B cell (primary cell): ENCODE measurements at places on chromosomes 3 and 15.

DNA sequence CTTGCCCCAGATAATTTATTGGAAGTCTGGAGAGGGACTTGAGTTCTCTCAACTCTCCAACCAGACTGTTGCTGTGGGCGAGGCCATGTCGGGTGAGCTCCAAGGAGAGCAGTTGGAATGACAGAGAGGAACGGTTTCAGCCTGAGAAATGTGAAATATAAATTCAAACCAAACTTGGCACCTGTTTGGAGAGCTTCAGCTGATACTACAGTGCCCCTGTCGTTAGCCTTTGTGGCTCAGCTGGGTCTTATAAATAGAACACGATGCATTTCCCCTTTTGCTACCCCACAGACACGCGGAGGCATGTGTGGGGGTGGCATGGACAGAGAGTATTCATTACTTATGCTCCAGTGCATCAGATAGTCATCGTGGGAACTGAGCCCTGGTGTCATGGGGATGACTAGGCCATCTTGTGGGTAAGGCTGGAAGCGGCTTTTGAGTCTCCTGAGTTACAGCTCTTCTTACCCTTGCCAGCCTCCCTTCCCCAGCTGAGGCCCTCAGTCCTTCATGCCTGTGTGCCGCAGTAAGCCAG is 15.6 kb downstream of the SMAD3 start:
- peak; percentile 96 for DNase-seq

- peak; percentile 67 for DNase-seq
Observed at GRCh38 chr3:152444029-152444641, 175.4 kb downstream of the MBNL1 start.

DNA sequence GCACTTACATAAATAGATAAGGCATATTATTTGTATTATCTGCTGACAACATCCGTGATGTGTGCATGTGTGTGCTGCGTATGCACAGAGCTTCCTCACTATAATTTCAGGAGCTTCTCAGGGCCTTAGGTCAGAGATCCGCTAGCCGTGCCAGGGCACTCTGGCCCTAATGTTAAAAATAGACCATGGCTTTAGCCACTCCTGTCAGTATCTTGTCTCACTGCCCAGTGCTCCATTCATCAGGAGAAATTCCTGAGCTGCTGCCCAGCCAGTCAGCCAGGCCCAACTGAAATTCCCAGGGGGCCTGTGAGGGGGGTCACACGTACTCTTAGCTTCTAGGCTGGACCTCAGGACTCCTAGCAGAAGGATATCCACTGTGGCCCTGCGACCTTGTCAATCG is 70.0 kb upstream of the ABHD2 start:
- DNase-seq = no peak

DNA sequence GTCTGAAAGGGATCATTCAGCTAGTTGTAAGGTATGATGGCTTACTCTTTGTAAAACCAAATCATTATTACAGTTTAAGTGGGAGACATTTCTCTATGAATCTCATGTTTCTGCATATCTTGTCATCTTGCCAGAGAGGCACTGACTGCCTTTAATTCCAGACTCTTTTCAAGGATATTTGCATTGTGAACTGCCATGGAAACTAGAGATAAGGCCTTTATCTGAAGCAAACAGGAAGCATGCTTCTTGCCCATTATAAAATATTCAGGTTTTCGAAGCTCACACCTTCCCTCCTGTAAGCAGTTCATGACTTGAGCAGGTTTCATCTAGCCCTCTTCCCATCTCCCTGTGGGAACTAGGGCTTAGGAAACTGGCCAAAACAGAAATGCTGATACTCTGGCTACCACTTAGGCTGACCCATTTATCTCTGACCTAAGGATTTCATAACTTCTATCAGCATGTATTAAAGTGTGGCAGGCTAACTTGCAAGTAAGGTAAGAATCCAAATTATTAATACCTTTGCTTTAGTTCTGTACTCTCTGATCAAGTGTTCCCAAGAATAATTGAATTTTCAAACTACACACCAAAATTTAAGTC is 326.6 kb upstream of the ALCAM start:
- no peak for DNase-seq

- DNase-seq = no peak
Observed at GRCh38 chr3:128226795-128227395, 73.6 kb downstream of the EEFSEC start.

GRCh38 chr3:42704136-42704841 is 1.7 kb upstream of the HHATL start:
- DNase-seq = no peak

GRCh38 chr3:23831517-23832394 is 26.0 kb downstream of the UBE2E1 start:
- DNase-seq = no peak

GRCh38 chr3:150253622-150254021 is 154.5 kb upstream of the TSC22D2 start:
- no peak for DNase-seq

DNA sequence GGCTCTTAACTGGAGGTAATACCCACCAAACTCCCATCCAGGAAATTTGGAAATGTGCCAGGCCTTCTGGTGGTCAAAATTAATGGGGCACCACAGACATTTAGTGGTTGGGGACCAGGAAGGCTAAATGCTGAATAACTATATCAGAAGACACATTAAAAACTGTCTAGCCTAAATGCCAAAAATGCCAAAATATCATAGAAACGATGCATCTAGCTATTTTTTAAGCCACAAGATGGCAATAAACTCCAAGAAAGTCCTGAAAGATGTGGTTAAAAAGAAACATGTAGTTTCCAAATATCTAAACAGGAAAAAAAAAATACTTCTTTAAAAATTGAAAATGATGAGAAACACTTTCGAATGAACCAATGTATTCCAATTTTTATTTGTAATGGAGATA is 19.9 kb downstream of the CCDC14 start:
- no peak for DNase-seq

DNA sequence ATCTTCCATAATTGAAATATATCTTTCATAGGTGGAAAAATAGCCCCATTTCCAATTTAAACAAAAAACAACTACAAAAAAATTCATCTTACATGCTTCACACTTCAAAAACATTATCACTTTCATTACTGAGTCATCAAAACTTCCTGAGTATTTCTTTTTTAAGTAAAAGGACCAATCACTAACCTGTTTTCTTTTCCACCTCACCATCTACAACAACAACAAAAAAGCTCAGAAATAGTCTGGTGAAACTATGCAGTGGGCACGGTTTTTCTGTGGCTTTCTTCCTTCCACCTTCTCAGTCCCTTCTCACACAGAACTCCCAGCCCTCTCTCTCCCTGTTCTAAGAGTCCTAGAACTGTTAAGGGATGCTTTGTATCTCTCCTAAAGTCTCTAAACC is 20.3 kb upstream of the TNIK start:
- no peak for DNase-seq

- peak; percentile 36 for DNase-seq
Observed at GRCh38 chr3:149717391-149718056, 34.8 kb downstream of the COMMD2 start.

- no peak for DNase-seq
Observed at GRCh38 chr15:45641999-45642932, 7.4 kb downstream of the SQOR start.

GRCh38 chr3:156812521-156813335 is 13.4 kb upstream of the LEKR1 start:
- no peak for DNase-seq

DNA sequence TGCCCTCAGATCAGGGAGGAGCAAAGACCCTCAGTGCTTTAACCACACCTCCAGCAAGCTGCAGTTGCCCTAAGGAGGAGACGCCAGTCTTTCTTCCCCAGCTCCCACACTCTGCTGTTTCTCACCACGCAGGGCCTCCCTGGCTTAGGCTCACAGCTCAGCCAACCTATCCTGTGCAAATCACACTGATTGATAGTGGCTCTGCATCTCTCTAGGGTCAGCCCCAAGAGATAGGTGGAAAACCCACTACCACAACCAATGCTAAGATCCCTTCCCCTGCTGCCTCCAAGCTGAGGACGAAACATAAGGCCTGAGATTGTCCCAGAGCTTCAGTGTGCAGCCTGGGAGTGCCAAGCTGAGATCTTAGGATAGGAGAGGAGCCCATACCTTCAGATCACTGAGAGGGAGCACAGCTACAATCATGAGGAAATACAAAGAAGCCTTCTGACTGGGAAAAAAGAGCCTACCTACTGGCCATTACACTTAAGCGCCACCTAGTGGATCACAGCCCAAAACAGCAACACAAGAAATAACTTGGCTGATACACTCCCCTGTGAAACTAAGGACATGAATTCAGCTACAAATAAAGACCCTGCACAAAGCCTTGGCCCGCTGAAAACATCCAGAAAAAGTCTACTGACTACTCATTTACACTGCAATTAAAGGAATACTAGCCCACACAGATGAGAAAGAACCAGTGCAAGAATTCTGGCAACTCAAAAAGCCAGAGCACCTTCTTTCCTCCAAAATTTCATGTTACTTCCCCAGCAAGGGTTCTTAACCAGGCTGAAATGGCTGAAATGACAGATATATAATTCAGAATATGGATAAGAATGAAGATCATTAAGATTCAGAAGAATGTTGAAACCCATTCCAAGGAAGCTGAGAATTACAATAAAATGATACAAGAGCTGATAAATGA is 271.5 kb upstream of the DCBLD2 start:
- peak; percentile 11 for DNase-seq

DNA sequence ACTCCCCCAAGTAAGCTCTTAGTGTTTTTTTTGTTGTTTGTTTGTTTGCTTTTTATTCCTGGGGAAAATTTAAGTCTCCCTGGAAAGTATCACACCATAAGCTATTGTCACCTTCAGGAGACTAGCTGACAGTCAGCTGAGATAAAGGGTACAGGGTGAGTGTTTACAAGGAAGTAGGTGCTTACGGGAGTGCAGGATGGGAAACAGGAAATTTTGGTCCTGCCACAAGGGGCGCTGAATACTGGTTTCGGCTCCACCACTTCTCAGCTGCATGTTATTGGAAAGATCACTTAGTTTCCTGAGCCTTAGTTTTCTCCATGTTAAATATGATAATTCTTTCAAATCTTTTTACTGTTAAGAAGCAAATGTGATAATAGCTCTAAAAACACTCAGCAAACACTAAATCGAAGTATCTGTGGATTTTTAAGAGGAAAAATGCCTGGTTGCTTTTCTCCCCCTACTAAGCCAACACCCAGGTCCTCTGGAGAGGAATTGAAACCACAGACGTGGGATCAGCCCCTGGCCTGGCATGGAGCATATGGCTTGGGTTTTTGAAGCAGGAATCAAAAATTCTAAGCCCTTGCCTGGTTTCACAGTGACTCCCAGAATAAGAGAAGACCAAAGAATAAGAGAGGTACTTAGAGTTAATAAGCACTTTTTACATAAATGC is 90.7 kb downstream of the SCN11A start:
- peak; percentile 28 for DNase-seq

GRCh38 chr3:196339493-196340254 is 1.5 kb upstream of the TM4SF19 start:
- DNase-seq = no peak

- no peak for DNase-seq
Observed at GRCh38 chr15:89646416-89647141, 8.7 kb downstream of the KIF7 start.

DNA sequence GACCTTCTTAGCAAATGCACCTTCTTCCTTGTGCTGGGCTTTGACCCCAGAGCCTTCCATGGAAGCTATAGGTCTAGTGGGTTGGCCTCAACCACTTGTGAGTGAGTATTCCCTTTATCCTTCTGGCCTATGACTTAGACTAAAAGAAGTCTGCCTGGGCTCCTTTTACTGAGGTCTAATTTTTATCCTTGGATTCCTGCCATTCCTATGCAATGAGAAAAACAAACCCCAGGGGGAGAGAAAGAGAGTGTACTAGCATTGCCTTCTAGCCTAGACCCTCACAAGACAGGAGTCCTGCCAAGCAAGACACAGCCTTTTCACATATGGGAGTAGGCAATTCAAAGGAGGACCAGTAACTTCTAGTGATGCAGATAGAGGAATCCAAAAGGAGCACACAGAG is 155.4 kb downstream of the PPM1L start:
- no peak for DNase-seq

- DNase-seq = no peak
Observed at GRCh38 chr3:130728037-130728436, 18.6 kb downstream of the PIK3R4 start.

DNA sequence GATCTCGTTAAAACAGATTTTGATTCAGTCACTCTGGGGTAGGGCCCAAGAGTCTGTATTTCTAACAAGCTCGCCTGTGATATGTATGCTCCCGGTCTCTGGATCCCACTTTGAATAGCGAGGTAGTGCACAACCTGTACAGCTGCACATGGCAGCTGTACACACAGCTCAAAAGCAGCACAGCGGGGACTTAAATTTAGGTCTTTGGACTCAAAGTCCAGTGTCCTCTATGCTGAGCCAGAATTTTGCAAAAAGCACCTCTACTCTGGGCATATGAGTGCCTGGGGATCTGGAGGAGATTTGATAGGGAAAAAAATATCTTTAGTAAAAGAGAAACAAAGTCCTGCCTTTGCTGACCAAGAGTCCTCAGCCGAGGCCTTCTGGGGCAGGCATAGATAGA is 83.1 kb downstream of the HMG20A start:
- no peak for DNase-seq

GRCh38 chr3:87004883-87005282 is 13.9 kb upstream of the VGLL3 start:
- no peak for DNase-seq

GRCh38 chr15:95600367-95600766 is 730.1 kb upstream of the NR2F2 start:
- DNase-seq = no peak
